AG10803 (cell line): ENCODE measurements at places on chromosomes 2 and 18.
A peak's percentile ranks its signal among the peaks of the same experiment; 100 is the strongest.

GRCh38 chr2:121189661-121190381, 95.2 kb downstream of the TFCP2L1 start:
- no peak for DNase-seq

- no peak for DNase-seq
These were observed 75.2 kb upstream of the GALNT5 start for GRCh38 chr2:157182204-157182709.

GRCh38 chr18:34848695-34849094, 138.6 kb downstream of the DTNA start:
- DNase-seq, result no peak

- DNase-seq, result no peak
These were observed 2.5 kb downstream of the MRPL35 start for GRCh38 chr2:86201671-86202335.

GRCh38 chr2:56347881-56348280, 164.1 kb downstream of the CCDC85A start:
- DNase-seq, result no peak

- DNase-seq, result peak; percentile 66
These were observed 202.1 kb upstream of the RND3 start for GRCh38 chr2:150689590-150689989.

GRCh38 chr2:74290466-74291217, 52.6 kb downstream of the SLC4A5 start:
- DNase-seq, result no peak

DNA sequence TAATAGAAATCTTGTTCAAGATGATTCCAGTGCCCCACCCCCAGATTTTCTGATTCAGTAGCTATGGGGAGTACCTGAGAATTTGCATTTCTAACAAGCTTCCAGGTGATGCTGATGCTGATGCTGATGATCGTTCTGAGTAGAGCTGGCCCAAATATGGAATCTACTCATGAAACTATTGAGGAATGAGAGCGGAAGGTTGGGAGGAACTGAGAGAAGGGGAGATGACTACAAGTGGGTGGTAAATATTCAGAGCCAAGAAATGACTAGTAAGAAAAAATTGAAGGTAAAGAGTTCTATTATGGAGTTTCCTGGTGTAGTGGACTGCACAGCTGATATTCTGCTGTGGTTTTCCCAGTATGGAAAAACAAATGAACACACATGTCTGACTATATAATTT, 235.4 kb upstream of the FN1 start:
- no peak for DNase-seq

DNA sequence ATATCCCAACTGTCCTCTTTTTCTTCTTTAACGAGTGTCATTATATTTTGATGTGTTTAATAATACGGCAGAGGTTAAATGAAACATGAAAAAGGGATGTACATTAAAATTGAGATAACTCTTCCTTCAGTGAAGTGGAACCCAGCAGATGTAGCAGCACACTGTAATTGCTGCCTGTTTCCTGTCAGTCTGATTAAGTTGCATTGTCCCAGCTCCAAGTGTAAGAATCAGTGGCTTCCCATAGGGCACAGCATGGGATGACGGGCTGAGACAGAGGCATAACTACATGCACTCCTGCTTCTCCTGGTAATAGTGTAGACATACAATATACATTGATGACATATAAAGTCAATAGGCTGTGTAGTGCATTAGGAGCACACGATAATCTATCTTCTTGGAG, 175.8 kb upstream of the TCF4 start:
- DNase-seq, result peak; percentile 6

- DNase-seq, result peak; percentile 73
These were observed 258.5 kb downstream of the TWIST2 start for GRCh38 chr2:239106314-239106908.

- DNase-seq, result no peak
These were observed 54.8 kb upstream of the TUBA3E start for GRCh38 chr2:130252880-130253645.

GRCh38 chr2:153228904-153229303, 249.7 kb downstream of the RPRM start:
- no peak for DNase-seq

- no peak for DNase-seq
These were observed 532.4 kb downstream of the ZNF804A start for GRCh38 chr2:185130685-185131084.

DNA sequence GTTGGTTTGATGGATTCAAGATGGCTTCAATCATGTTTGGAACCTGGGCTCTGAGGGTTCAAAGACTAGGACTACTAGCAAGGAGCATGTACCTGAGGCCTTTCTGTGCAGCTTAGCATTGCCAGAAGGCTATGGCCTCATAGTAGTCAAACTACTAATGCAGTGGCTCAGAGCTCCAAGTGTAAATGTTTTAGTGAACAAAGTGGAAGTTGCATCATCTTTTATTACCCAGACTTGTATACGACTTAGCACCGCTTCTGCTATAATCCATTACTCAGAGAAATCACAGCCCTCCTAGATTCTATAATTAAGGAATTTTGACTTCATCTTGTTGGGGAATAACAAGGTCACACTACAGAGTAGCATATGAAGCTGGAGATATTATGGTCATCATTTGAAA, 210.5 kb downstream of the ERBB4 start:
- DNase-seq, result no peak

GRCh38 chr2:154140249-154141025, 268.7 kb downstream of the GALNT13 start:
- no peak for DNase-seq

- no peak for DNase-seq
These were observed 40.8 kb downstream of the MC2R start for GRCh38 chr18:13874558-13874957.

DNA sequence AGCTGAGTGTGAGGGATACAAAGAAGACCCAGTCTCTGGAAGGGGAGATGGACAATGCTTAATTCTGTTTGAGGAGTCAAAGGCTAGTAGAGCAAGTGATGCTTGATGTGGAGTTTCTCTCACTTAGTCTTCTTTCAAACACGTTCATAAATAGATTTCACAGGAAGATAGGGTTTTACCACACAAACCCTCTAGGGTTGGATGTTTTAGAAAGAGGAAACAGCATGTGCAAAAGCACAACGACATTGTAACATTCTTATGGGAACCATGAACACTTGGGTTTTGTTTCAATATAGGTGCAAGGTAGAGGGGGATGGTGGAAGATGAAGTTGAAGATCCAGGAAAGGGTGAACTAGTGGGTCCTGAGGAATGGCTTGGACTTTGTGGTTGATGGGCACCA, 10.8 kb upstream of the EFEMP1 start:
- no peak for DNase-seq

GRCh38 chr2:215052404-215052803, 86.0 kb downstream of the ABCA12 start:
- no peak for DNase-seq

GRCh38 chr18:25019086-25019860, 332.7 kb downstream of the ZNF521 start:
- no peak for DNase-seq

GRCh38 chr2:71347517-71347916, 15.9 kb downstream of the ZNF638 start:
- peak; percentile 9 for DNase-seq

DNA sequence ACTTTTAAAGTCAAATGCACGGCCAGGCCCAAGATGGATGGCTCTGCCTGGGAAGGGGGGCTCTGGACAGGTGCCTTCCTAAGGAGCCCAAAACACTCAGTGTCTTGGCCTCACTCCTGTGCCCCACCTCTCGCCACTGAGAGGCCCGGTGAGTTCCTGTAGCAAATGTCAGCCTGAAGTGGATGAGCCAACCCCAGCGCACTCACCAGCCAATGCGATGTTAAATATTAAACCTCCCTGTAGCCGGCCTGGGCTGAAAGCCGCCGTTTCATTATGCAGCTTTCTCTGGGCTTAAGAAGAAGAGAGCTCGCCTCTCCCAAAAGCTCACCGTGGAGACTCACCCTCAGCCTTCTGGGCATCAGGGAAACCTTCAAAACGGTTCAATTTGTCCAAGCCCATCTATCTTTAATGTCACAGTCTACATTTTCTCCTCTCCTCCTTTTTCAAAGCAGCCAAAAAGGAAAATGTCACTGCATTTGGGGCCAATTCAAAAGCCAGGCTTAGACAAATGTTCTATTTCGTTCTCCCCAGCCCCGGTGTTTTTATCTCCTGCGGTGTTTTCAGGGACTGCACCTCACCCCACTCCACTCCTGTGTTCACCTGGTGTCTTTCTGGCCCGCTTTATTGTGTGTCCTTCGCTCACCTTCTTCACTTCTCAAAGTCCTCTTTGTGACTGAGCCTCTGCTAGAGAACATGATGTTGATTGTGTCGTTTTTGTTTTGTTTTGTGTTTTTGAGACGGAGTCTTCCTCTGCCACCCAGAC, 124.0 kb downstream of the NRP2 start:
- no peak for DNase-seq

- DNase-seq, result no peak
These were observed 1101.0 kb downstream of the DPP10 start for GRCh38 chr2:115543461-115543860.

- no peak for DNase-seq
These were observed 37.1 kb downstream of the RNF152 start for GRCh38 chr18:61855449-61856378.

DNA sequence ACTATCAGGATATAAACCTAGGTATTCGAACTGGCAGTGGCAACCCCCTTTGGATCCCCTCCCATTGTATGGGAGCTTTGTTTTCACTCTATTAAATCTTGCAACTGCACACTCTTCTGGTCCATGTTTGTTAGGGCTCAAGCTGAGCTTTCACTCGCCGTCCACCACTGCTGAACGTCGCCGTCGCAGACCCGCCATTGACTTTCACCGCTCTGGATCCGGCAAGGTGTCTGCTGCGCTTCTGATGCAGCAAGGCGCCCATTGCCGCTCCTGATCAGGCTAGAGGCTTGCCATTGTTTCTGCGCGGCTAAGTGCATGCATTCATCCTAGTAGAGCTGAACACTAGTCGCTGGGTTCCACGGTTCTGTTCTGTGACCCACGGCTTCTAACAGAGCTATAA, 69.1 kb downstream of the LCLAT1 start:
- DNase-seq, result no peak
